Esophagus squamous epithelium (tissue), 5 donors: ENCODE measurements at places on chromosomes 1 and 21.

- no peak overlapping the region for H3K27ac ChIP-seq
- H3K36me3 ChIP-seq: peaks cover 38% of the 10 kb centered on the region
- H3K27me3 ChIP-seq: no peaks in the 10 kb centered on the region
- no peaks in the 10 kb centered on the region for H3K4me1 ChIP-seq
- no peak for DNase-seq
- no peak overlapping the region for H3K4me3 ChIP-seq
Measured at GRCh38 chr1:116981521-116982037, 20.0 kb upstream of the CD101 start.

DNA sequence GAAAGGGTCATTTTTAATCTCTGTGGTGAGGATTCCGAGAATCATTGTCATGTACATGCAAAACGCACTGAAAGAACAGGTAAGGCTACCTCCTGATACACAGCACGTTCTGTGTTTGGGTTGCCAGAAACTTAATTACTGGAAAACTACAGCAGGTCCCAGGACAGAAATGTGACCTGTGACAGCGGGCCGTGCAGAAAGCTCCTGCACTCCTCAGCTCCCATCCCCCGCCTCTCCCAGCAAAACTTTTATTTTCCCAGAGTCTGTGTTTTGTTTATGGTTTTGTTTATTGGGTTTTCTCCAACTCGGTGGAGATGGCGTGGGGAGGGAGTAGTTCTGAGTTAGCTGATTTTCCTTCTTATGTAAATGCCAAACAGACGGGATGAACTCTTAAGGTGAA, 44.7 kb downstream of the SLC44A3 start:
- no peak overlapping the region for H3K4me3 ChIP-seq
- H3K27ac ChIP-seq: peak overlapping the region; percentile 95
- no peak for DNase-seq
- H3K27me3 ChIP-seq: no peaks in the 10 kb centered on the region
- H3K4me1 ChIP-seq: peaks cover 37% of the 10 kb centered on the region

- no peak overlapping the region for H3K27ac ChIP-seq
- H3K27me3 ChIP-seq: no peaks in the 10 kb centered on the region
- no peak for DNase-seq
- H3K4me1 ChIP-seq: no peaks in the 10 kb centered on the region
- H3K4me3 ChIP-seq: no peak overlapping the region
Measured at GRCh38 chr1:67044631-67045270, 9.2 kb downstream of the SLC35D1 start.

- no peaks in the 10 kb centered on the region for H3K36me3 ChIP-seq
- no peak for DNase-seq
- no peaks in the 10 kb centered on the region for H3K27me3 ChIP-seq
- peak within 1 kb of the TSS; percentile 94 for H3K27ac ChIP-seq
Measured at GRCh38 chr1:6491480-6491962, at the start of gene PLEKHG5. Gene PLEKHG5 (minus strand): TSS chr1:6491667. CDS start chr1:6477571, 14,096 bp downstream.

DNA sequence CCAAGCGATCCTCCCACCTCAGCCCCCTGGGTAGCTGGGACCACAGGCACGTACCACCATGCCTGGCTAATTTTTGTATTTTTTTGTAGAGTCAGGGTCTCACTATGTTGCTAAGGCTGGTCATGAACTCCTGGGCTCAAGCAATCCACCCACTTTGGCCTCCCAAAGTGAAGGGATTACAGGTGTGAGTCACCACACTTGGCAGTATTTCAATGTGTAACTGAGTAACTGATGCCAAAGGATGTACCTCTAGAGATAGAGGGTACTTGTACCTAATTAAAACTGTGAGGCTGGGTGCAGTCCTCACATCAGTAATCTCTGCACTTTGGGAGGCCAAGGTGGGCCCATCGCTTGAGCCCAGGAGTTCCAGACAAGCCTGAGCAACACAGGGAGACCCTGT, 258.7 kb upstream of the DMRTA2 start:
- no peaks in the 10 kb centered on the region for H3K4me1 ChIP-seq
- no peaks in the 10 kb centered on the region for H3K36me3 ChIP-seq
- no peak overlapping the region for H3K4me3 ChIP-seq
- no peaks in the 10 kb centered on the region for H3K27me3 ChIP-seq

DNA sequence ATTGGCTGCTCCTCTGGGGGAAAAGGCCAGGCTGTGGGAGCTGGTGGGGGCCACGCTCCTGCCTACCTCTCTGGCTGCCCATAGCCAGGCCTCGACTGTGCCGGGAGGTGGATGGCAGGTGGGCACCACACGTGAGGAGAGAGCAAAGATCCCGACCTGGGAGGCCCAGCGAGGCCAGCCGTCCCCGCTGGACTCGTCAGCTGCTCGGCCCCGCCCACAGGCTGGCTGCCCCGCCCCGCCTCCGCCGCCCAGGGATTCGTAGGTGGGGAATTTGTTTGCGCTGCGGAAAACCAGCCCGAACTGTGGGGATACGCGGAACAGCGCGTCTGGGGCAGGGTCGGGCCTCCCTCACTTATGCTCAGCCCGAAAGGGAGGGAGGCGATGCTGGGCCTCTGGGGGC, 31.7 kb downstream of the TP73 start:
- peaks cover 17% of the 10 kb centered on the region for H3K4me1 ChIP-seq
- no peaks in the 10 kb centered on the region for H3K36me3 ChIP-seq
- DNase-seq: no peak
- H3K4me3 ChIP-seq: no peak overlapping the region

DNA sequence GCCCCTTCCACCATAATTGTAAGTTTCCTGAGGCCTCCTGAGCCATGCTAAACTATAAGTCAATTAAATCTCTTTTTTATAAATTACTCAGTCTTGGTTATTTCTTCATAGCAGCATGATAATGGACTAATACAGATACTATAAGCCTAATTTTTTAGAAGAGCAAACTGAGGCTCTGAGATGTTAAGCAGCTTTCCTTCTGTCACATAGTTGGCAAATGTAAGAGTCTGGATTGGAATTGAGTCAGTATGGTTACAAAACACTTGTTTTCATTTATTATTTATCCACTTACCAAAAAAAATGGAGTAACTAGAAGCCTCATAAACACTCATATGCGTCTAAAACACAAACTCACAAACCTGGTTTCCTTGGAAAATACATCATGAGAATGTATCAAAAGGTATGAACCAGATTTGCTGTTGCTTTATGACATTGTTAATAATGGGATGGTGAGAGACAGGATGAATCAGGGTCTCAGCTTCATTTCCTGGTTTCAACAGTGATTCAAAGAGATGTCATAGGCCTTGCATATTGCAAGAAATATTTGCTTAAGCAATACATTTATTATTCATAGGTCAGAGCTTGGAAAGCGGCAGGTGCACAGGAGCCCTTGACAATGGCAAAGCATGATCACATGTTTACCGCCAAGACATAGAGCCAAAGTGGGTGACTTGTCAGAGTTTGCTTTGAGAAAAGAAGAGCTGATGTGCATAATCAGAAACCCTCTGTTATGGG, 221.5 kb downstream of the GRIK1 start:
- no peaks in the 10 kb centered on the region for H3K27me3 ChIP-seq
- no peaks in the 10 kb centered on the region for H3K4me1 ChIP-seq
- H3K4me3 ChIP-seq: no peak overlapping the region
- H3K27ac ChIP-seq: no peak overlapping the region
- no peak for DNase-seq

- H3K27me3 ChIP-seq: no peaks in the 10 kb centered on the region
- peaks cover 16% of the 10 kb centered on the region for H3K4me1 ChIP-seq
- no peak overlapping the region for H3K27ac ChIP-seq
- DNase-seq: no peak
- no peaks in the 10 kb centered on the region for H3K36me3 ChIP-seq
- no peak overlapping the region for H3K4me3 ChIP-seq
Measured at GRCh38 chr21:38211321-38211720, 45.5 kb upstream of the KCNJ15 start.

- peaks cover 14% of the 10 kb centered on the region for H3K4me1 ChIP-seq
- H3K4me3 ChIP-seq: no peak overlapping the region
- no peaks in the 10 kb centered on the region for H3K27me3 ChIP-seq
Measured at GRCh38 chr1:61190618-61191432, 108.5 kb downstream of the NFIA start.

GRCh38 chr1:241396747-241397681, 40.0 kb upstream of the RGS7 start:
- H3K27ac ChIP-seq: no peak overlapping the region
- no peak for DNase-seq
- H3K27me3 ChIP-seq: no peaks in the 10 kb centered on the region
- no peak overlapping the region for H3K4me3 ChIP-seq
- no peaks in the 10 kb centered on the region for H3K36me3 ChIP-seq

DNA sequence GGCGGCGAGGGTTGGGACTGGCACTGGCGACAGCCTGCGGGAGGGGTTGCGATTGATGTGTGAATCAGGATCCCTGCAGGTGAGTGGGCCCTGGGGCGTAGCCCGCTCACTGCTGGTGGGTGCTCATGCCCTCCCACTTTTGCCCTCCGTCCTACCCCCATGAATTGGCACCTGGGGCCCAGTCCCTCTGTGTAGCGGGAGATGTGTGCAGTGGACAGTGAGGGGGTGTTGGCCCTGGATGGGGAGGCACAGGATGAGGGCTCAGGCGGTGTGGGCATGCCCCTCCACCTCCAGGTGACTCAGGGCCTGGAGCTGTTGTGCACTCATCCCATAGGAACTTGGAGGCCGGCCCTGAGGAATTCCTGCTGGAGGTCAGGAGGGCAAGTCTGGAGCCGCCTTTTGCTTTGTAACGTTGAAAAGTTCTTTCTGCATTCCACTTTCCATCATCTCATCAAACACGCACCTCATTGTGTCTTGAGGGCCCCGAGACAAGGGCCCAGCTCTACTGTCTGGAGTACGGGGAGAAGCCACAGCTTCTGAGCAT, 3.0 kb downstream of the PEAR1 start:
- H3K4me3 ChIP-seq: no peak overlapping the region
- DNase-seq: no peak
- H3K36me3 ChIP-seq: no peaks in the 10 kb centered on the region
- peaks cover 96% of the 10 kb centered on the region for H3K4me1 ChIP-seq
- peak overlapping the region; percentile 83 for H3K27ac ChIP-seq
- H3K27me3 ChIP-seq: no peaks in the 10 kb centered on the region
